ENCODE measurements at places on chromosomes 16 and 17.
A peak's percentile ranks its signal among the peaks of the same experiment; 100 is the strongest.

GRCh38 chr16:878072-878784 lies 77.7 kb upstream of the GNG13 start:
- DNase-seq, result peak; percentile 74

- DNase-seq, result peak; percentile 19
Measured at GRCh38 chr16:66751053-66751302, 431 bp downstream of the DYNC1LI2 start.

- peak; percentile 25 for DNase-seq
Measured at GRCh38 chr17:45677770-45678169, 106.3 kb upstream of the CRHR1 start.

DNA sequence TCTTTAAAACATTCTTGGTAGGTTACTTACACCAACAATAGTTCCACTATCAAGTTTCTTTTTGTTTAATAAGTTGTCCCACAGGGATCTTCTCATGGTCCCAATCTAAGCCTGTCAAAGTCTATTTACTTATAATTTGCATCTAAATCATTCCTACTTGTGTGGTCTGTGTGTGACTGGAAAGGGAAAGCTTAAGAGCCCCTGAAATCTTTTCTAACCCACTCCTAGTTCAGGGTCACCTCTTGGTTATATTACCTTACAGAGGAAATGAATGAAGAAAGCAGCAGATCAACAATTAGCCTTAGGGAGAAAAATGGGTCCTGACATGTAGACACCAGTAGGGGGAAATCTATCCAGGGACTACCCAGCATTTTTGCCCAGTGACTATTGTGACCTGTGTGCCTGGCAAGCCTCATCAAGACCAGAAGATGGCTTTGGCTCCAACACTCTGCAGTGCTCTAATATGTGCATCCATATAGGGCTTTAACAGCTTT lies 110.4 kb upstream of the HAS3 start:
- DNase-seq, result peak; percentile 56

DNA sequence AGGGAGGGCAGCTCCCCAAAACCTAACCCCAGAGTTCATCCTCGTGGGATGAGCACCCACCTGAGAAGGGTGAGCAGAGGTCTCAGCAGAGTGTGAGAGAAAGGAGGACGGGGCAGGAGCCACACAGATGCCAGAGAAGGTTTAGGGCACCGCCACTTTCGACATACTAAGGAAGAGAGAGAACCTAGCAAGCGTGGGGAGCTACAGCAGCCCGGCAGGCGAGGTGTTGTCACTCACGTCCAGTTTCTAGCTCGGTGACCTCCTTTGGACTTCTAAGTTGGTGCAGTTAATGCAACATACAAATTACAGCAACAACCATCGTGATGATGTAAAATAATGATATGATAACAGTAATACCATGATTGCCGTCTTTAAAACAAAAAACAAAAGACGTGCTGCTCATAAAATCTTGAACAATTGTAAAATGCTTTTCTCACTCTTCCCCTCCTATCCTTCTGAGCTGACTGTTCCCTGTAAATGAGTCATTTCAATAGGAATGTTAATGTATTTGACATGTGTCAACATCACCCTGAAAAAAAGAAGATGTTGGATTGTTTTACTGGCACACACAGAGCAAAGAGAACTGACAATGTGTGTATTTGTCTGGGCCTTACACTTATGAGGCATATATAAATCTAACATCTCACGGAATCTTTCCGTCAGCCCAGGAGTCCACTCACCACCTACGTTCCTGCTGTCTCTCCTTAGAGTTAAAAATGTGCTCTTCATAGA lies 158.2 kb upstream of the MAF start:
- DNase-seq, result no peak

DNA sequence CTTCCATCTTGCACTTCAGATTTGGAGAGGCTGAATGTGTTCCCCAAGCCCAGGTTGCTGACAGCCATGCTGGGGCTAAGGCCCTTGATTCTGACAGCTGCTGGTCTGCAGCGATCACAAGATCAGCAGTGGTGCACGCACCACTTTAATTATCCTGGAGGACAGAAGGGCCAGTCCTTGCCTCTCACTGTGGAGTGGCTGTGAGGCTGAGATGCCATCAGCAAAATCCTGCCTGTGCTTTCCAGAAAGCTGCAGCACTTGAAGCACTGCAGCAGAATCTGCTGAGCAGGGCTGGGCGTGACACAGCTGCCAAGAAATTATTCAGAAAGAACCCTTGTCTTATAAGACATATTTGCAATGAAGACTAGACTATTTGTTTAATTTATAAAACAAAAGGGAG lies 37.1 kb downstream of the NUP93 start:
- DNase-seq, result no peak

DNA sequence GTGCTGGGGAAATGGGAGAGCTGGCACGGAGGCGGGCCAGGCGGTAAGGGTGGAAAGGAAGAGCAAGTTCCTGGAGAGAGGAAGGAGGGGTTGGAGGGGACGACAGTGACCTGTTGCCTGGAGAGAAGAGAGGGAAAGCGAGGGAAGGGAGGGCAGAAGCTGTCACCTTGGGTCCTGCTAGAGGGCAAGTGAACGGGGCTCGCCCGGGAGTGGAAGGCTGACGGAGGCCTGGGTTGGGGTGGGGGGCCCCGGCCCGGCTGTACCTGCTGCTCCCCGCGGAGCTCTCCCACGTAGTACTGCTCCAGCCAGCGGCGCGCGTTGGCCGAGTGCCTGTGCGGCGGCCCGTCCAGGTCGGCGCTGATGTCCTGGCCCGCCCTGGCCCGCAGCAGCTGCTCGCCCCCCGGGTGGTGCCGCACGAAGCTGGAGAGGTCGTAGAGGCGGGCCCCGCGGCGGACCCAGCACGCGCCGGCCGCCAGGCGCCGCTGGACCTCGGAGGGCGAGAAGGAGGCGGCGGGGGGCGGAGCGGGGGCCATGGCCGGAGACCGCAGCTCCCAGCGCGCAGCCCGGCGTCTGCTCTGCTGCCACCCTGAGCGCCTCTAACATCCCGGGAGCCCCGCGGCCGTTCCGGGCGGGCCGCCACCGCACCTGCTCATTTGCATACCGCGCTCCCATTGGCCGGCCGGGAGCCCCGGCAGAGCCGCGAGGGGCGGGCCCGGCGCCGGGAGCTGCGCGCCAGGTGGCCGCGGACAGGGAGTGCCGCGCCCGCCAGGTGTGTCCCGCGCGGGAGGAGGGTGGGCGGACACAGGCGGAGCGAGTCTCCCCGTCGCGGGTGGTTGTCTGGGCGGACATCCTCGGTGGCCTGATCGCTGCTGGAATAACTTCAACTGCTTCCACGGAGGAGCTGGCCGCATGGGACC lies at the start of gene FA2H:
TSS of gene FA2H (minus strand) at position 598 of the 917 bp plus-strand sequence. CDS start at position 533, 65 bp downstream.
- peak; percentile 51 for DNase-seq

- DNase-seq, result no peak
Measured at GRCh38 chr16:23374721-23375510, 72.8 kb downstream of the SCNN1B start.

DNA sequence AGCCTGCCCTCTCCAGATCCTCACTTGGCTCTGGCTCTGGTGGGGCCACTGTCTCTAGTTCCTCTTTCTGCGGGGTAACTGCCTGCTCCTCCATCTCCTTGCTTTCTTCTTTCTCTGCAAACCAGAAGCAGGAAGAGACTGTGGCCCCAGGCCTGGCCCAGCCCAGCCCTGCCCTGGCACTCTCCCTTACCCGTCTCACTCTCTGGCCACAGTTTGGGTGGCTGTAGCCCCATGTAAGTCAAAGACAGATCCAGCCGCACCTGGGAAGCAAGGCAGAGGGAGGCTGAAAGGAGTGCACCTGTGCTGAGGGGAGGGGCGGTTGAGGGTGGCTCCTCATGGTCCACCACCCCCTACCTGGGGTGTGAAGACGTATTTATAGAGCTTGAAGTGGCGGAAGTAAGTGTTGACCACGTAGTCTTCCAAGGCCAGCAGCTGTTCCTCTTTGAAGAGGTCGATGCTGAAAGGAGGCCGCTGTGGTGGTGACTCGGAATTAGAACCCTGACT lies 2.8 kb downstream of the CFAP119 start:
- peak; percentile 30 for DNase-seq

- no peak for DNase-seq
Measured at GRCh38 chr16:88617268-88618031, 20.9 kb upstream of the IL17C start.

GRCh38 chr17:14838567-14838966 lies 426.6 kb downstream of the PMP22 start:
- DNase-seq, result no peak

GRCh38 chr17:78922816-78923498 lies 2.2 kb downstream of the TIMP2 start:
- no peak for DNase-seq

GRCh38 chr17:72287586-72287985 lies 166.8 kb downstream of the SOX9 start:
- no peak for DNase-seq

- DNase-seq, result no peak
Measured at GRCh38 chr17:8384801-8385378, 1.9 kb upstream of the RPL26 start.

GRCh38 chr17:15470536-15470935 lies 3.1 kb upstream of the CDRT4 start:
- DNase-seq, result no peak

DNA sequence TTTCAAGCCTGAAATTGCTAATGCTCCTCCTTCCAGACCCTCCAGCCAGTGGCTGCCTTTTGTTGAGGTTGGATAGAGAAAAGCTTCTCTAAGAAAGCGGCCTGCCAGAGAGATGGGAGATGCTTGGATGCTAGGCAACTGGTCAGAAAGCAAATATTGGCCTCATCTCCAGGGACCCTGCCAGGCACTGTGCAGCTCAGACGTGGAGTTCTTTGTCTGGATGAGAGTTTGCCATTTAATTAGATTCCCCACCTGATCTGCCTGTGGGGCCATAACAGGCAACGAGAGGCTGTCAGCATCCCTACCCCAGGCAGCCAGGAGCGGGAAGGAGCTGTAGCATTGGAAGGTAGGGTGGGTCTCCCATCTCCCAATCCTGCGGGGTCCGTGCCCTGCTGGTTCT lies 52.7 kb downstream of the ASIC2 start:
- DNase-seq, result no peak

DNA sequence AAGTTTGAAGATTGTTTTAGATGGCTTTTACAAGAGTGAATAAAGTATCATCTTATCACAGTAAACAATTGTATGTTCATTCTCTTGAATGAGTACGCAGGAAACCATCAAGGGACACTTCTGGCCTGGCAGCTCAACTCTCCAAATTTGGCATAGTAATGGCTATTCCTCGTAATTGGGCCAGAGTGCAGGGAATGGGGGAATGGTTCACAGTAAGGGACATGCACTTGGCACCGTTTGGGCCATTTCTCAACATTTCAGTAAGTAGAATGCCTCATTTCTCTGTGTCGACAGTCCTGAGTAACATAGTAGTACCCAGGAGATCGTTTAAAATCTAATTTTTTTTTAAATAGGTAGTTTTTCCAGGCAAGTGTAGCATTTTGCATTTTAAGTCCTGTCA lies 309.6 kb downstream of the KCNJ2 start:
- no peak for DNase-seq

- peak; percentile 61 for DNase-seq
Measured at GRCh38 chr16:381789-382717, at the start of gene PGAP6. TSS of gene PGAP6 (minus strand) at chr16:381978. CDS start at chr16:381821, 157 bp downstream.

- DNase-seq, result no peak
Measured at GRCh38 chr16:20072874-20073202, 852 bp downstream of the GPR139 start.

GRCh38 chr17:70138291-70138865 lies 31.0 kb upstream of the KCNJ2 start:
- DNase-seq, result no peak

DNA sequence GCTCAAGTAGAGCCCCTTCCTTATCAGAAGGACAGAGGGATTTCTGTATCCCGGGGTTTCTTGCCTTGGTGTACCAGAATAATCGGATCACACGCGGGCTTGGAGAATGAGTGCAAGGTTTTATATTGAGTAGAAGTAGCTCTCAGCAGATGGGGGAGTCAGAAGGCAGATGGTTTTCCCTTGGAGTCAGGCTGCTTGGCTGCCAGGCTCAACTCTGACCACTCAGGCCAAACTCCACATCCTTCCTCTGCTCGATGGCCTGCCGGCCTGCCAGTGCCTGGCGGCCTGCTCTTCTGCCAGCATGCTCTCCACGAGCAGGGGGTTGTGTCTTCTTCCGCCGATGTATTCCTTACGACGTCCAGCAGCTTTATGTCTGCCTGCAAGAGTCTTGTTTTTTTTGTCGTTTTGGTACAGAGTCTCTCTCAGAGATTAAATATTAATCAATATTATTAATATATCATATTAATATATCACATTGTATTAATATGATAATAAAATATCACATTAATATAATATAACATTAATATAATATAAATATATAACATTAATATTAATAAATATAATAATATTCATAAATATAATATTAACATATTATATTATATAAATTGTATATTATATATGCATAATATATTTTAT lies 229.2 kb upstream of the WSCD1 start:
- DNase-seq, result no peak

DNA sequence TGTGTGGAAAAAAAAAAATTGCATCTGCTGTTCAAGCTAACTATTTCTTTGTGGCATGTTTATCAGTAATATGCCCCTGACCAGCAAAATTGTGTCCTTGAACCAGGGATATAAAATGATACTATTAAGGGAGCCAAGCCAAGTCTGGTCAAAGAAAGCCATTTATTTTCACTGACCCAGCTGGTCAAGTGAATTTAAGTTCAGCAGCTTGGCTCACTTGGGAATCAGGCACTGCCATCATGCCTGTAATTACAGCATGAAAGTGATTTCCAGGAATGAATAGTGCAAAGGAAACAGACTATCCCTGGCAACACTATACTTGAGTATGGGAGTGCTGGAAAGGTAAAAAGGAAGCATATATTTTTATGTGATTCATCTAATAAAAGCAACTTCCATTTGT lies 934.6 kb upstream of the CDH8 start:
- no peak for DNase-seq

- DNase-seq, result no peak
Measured at GRCh38 chr17:4394208-4395110, 28.0 kb upstream of the UBE2G1 start.

DNA sequence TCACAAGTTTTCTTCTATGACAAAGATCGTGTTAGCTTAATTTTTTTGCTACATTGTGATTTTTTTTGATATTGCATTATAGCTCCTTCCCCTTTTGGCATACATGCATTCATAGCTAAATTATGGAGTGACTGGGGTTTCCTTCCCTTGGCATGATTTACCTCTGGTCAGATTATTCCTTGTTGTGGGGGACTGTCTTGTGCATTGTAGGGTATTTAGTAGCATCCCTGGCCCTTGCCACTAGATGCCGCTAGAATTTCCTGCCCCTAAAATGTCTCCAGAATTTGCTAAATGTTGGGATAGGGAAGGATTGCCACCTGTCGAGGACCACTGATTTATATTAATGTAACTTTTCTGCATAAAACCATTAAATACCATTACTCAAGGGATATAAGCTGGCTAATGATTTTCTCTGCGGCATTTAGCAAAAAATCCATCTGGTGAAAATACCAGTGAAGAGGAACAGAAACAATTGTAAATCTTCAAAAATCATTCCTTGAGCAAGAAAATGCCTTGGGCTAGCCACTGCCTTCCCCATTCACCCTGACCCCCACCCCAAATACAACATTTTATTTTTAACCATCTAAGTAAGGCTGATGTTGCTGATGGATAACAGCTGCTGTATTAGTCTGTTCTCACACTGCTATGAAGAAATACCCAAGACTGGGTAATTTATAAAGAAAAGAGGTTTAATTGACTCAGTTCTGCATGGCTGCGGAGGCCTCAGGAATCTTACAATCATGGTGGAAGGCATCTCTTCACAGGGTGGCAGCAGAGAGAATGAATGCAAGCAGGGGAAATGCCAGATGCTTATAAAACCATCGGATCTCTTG lies 195.2 kb downstream of the MAP2K6 start:
- DNase-seq, result peak; percentile 24

GRCh38 chr16:54504372-54504771 lies 217.8 kb upstream of the IRX3 start:
- DNase-seq, result no peak

- DNase-seq, result no peak
Measured at GRCh38 chr17:58452738-58453137, 35.4 kb upstream of the RNF43 start.

- DNase-seq, result peak; percentile 62
Measured at GRCh38 chr17:4584101-4584916, at the start of gene SMTNL2. TSS of gene SMTNL2 (plus strand) at chr17:4584529. CDS start at chr17:4584606, 77 bp downstream.

Measured in common myeloid progenitor, CD34-positive (primary cell).